ENCODE measurements at places on chromosomes 1 and 21. TPM values are rescaled to one million over a fixed set of nuclear protein-coding genes. Genes with fewer than 3 reads are reported as not detected.

DNA sequence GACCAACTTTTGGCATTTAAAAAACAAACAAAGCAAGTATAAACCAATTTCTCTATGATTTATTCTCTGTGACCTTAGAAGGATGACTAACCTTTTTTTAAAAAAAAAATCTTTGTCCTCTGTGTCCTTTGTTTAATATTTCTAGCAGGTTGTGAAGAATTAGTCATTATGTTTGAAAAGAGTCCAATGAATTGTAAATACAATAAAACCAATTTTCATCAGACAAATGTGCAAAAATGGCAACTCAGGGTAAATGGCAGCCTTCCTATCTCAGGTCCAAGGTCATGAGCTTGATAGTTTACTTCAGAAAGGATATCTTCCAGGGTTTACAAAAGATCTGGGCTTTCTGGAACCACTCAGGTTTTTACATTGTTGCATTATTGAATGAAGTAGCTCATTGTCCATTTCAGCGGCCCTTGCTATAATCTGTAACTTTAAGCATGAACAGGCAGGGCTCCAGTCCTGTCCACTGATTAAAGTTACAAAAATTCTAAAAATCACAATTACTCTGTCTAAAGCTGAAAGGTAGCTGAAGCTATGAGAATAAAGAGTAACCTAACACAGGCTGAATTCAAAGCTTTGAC is 11.7 kb upstream of the MAP3K21 start:
- no peak for DNase-seq

Gene HES3
- total RNA-seq = not detected

- no peak for DNase-seq
Observed at GRCh38 chr1:197286634-197287033, 18.6 kb downstream of the CRB1 start.

DNA sequence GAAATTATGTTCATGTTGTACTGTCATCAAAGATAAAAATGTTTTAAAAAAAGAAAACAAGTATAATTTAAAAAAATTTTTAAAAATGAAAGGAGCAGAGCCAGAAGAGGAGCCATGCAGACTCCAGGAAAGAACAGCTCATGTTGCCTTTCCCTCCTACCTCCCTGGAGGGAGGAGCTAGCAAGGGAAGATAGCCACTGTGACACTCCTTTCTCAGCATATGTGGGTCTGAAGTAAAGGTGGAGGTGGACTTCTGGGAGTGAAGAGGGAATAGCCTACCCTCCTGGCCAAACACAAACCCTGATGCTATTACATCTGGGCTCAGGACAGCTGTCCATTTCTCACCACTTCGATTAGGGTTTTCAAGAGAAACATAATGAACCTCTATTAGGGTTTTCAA is 54.2 kb downstream of the SLC2A1 start:
- no peak for DNase-seq

Gene KRTAP21-2
- total RNA-seq = not detected
